ENCODE measurements at places on chromosomes 11 and 22.

DNA sequence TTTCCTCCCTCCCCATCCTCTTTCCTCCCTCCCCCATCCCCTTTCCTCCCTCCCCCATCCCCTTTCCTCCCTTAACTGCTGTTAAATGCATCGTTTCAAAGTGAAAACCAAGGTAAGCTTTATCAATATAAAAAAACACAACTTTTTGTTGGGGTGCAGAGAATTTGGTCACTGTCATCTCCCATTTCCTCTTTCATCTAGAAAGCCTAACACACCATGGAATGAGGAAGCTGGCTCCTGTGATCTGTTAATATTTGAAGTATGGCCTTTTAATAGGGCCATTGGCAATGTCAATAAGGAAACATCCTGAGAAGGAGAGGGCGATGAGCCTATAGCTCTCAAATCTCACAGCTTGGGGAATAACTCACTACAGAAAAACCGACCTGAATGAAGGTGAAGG is 7.0 kb downstream of the EXPH5 start:
- no peak for DNase-seq

GRCh38 chr22:19957445-19957844 is 15.8 kb upstream of the TXNRD2 start:
- DNase-seq: no peak

- DNase-seq: peak; percentile 78
Observed at GRCh38 chr11:66045177-66045639, 3.8 kb downstream of the GAL3ST3 start.

GRCh38 chr22:25143156-25144076 is 56.2 kb upstream of the CRYBB3 start:
- DNase-seq: no peak

DNA sequence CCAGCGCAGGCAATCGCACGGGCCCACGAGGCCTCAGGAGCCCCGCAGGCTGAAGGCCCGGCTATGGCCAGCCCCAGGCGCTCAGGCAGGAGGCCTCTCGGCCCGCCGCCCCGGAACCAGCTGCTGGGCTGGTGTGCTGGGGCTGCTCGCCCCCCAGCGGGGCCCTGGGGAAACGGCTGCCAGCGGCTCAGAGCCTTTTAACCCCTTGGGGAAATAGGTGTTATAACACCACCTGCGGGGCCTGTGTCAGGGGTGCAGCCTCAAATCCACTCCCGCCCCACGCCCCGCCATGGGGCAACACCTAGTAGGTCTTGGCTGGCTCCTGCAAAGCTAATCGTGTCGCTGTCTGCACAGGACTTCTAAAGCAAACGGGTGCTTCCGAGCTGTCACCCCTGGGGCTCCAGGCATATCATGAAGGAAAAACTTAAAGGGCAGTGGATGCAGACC is 237.4 kb downstream of the TTC28 start:
- peak; percentile 28 for DNase-seq

All from activated T-helper 9 cell treated with anti-CD3 and anti-CD28 coated beads, Interleukin-2, amount 50 U/mL, for 16 hours (primary cell).